ENCODE measurements at places on chromosomes 6 and 20. TPM values are rescaled to one million over a fixed set of nuclear protein-coding genes. Genes with fewer than 3 reads are reported as not detected.
A peak's percentile ranks its signal among the peaks of the same experiment; 100 is the strongest.

DNA sequence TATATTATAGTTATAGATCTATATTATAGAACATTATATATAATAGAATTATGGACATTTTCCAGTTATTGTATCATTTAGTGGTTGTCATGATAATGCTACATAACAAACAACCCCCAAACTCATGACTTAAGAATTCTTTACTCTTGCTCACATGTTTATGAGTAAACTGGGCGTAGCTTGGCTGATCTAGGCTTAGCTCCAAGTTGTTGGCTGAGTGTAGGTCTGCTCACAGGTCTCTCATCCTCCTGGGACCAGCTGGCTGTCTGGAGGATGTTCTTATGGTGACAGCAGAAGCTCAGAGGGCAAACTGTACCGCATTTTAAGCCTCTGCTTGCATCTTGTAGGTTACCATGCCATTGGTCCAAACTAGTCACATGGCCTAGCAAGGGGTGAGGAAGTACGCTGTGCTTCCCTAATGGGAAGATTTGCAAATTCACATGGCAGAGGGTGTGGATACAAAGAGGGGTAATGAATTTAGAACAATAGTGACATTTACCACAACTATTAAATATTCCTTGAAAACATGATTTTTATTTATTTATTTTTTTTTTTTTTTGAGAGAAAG, 34.2 kb downstream of the ARHGAP40 start:
- DNase-seq = peak; percentile 23

PKIB gene
- 11.5 TPM for total RNA-seq

MEP1A gene
- total RNA-seq = not detected

DNA sequence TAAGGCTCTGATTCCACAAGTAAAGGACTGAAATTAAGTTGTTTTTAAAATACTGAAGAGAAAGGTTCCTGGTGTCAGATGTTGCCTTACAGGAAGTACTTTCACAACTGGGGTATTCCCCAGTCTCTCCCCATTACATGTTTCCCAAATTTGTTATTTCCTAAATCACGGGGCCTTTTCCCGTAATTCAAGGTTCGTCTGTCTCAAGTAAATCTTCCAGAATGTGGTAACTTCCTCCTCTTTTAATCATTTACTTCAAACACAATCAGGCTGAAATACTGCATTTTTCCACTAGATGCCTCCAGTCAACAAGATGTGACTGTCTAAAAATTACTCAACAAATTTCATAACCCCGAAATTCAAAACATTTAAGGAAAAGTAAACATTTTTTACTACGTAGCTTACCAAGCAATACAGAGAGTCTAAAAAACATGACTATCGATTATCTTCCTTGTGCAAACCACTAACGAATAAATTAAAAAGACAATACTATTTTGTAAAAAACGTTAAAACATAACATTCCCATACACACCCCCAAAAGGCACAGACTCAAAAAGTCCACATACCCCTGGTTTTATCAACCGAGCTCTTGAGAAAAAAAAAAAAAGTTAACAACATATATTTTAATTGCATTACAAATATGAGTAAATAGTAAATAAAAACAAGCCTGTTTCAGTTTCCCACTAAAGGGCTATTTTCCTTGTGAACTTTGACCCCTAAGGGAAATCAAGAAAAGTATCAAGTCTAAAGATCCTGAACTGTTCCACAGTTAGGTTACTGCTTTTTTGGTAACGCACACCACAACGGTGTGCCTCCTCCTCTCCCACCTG, 1.7 kb downstream of the SOD2 start:
- peak; percentile 83 for DNase-seq

- DNase-seq = peak; percentile 80
Measured at GRCh38 chr6:75210885-75211739, 5.3 kb upstream of the COL12A1 start.

TMEM170B gene
- 11.4 TPM for total RNA-seq

SPDEF gene
- total RNA-seq = 0.22 TPM

ENTPD6 gene
- 53.2 TPM for total RNA-seq

GRCh38 chr20:57659517-57660180, 39.4 kb upstream of the ZBP1 start:
- DNase-seq = no peak

SLC16A10 gene
- 7.9 TPM for total RNA-seq

GRCh38 chr20:4924446-4924845, 76.9 kb downstream of the SLC23A2 start:
- DNase-seq = no peak

DNA sequence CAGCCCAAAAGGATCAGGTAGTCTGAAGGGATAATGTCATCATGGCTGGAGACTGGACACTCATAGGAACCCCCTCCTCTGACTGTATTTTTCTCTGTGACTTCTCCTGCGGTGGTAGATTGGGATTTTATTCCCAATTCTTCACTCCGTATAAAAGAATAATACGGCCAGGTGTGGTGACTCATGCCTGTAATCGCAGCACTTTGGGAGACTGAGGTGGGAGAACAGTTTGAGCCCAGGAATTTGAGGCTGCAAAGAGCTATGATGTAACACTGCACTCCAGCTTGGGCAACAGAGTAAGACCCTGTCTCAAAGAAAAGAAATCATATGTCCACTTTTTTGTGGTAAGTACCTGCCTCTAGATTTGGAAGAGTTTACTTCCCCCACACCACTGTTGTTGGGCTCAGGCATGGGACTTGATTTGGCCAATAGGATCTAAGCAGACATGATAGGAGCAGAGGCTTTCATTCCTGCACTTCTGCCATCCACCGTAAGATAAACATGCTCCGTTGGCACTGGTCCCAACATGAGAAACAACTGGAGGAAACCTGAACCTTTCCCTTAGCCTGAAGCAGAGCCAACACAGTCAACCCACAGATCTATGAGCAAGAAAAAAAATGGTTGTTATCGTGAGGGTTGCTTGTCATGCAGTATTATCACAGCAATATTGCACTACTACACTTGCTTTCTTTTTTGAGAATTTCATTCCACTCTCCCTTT, 82.0 kb downstream of the JPH2 start:
- DNase-seq = peak; percentile 34

GRCh38 chr6:67336014-67336413, 1299.1 kb upstream of the ADGRB3 start:
- DNase-seq = no peak

Data from A673 (cell line).